ENCODE measurements at places on chromosomes 3 and 15. TPM values are rescaled to one million over a fixed set of nuclear protein-coding genes. Genes with fewer than 3 reads are reported as not detected.

DNA sequence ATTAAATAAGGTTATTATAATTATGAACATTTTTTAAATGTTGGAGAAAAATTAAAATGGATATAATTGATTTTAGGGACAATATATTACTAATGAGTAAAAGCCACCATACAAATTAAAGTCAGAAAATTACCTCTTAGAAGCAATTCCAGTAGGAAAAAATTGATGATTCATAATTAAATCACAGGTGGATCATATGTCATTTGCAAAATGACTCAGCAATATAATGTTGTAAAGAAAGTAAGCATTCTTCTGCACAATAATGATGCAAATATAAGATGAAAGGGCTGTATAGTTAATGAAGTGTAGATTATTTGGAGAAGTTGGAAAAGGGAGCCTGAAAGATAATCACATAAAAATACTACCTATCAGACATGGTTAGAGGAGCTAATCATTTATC, 25.8 kb downstream of the ZPLD1 start:
- DNase-seq = no peak

GRCh38 chr3:124276133-124276532, 284.2 kb upstream of the ROPN1 start:
- DNase-seq = no peak

KNG1 gene
- not detected for total RNA-seq

- no peak for DNase-seq
Measured at GRCh38 chr15:80437334-80437891, 33.2 kb downstream of the ARNT2 start.

Measured in sciatic nerve (tissue), 2 donors.